Fibroblast of skin of right biceps (primary cell): ENCODE measurements at places on chromosomes 6 and 20.

DNA sequence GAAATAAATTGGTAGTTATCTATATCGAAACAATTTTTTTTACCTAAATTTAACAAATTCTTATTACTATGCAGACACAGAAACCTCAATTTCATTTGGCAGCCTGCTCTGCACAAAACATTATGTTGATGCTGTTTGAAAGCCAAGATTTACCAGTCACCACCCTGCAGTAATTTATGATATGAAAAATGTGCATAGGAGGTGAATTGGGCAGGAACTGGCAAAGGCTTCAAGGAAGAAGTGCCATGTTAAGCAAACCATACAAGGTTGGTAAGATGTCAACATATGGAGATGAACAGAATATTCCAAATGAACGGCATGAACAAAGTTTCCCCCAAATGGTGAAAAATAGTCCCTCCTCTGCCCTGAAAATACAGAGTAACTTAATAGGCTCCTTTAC lies 54.2 kb upstream of the TAB2 start:
- DNase-seq, result no peak

- DNase-seq, result no peak
Measured at GRCh38 chr20:43842126-43843020, 72.3 kb upstream of the TOX2 start.

- DNase-seq, result peak; percentile 86
Measured at GRCh38 chr6:141107591-141108160, 1025.0 kb upstream of the GJE1 start.

GRCh38 chr6:57254055-57254717 lies 32.1 kb upstream of the RAB23 start:
- no peak for DNase-seq

GRCh38 chr6:1461207-1461606 lies 71.8 kb downstream of the FOXF2 start:
- peak; percentile 82 for DNase-seq

DNA sequence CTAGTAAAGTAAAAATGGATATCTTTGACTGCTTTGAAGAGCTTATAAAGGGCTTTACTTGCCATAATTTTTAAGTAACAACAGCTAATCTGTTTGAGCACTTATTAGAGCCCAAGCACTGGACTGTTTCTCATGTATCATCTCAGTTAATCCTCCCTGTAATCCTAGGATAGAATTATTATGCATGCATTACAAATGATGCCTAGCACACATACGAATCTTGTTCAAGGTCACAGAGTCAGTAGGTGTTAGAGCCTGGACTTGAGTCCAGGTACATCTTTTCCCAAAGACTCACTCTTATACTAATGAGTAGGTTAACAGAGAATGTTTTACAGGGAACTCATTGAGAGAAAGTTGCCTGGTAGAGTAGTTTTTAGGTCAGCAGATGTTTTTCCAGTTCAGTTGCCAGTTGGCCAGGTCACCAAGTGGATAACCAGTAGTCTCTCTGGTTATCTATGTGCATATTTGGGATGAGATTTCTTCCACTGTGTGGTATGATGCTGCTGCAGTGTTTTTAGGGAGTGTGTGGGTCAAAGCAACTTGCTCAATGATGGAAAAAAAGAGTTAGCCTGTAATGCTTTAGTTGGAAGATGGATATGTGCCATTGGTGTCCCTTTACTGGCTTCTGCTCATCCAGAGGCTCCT lies 32.3 kb upstream of the LAMA4 start:
- DNase-seq, result no peak

DNA sequence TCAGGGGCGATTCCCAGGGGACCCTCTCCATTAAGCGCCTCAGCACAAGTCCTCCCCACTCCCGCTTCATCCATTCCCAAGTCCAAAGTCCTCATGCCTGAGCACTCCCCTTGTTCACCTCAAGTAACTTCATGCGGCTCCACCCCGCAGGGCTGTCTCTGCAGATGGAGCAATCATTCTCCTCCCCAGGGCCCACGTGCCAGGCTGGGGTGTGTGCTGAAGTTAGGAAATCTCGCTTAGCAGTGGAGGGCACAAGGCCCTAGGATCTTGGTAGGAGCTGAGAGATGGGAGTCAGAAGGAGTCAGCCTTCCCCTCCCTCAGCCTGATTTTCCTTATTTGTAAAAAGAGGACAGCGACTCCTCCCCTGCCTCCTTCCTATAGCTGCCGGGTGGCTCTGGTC lies 3.5 kb downstream of the TGM3 start:
- DNase-seq, result no peak

GRCh38 chr6:26286168-26286877 lies 78.7 kb upstream of the BTN3A2 start:
- DNase-seq, result peak; percentile 65

GRCh38 chr20:58547623-58548475 lies 32.6 kb upstream of the APCDD1L start:
- DNase-seq, result peak; percentile 67

DNA sequence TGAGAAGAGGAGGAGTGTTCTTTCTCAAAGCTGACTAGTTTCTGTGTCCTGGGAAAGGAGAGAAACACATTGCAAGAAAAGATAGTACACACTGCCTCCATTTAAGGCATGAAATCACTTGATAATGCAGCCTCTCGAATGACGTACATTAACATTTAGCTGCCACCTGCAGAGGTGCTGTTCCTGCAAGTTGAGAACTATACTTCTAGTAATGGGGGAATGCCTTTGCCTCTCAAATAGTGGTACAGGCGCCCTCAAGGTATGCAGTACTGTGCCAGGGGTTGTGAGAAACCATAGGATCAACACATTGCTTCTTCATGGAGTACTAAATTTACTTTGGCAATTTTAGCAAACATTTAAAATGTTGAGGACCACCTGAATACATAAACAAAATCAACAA lies 20.1 kb downstream of the IMPG1 start:
- DNase-seq, result no peak

- no peak for DNase-seq
Measured at GRCh38 chr6:12096342-12096741, 84.2 kb downstream of the HIVEP1 start.

GRCh38 chr6:89190741-89191140 lies 26.4 kb downstream of the GABRR1 start:
- no peak for DNase-seq

GRCh38 chr6:116157391-116157790 lies 31.5 kb upstream of the COL10A1 start:
- DNase-seq, result no peak

- no peak for DNase-seq
Measured at GRCh38 chr6:39215640-39216158, 13.6 kb downstream of the KCNK5 start.
